ENCODE measurements at places on chromosomes 16 and 17.

- no peak for ATAC-seq
Observed at GRCh38 chr17:27396941-27397340, 59.3 kb upstream of the KSR1 start.

DNA sequence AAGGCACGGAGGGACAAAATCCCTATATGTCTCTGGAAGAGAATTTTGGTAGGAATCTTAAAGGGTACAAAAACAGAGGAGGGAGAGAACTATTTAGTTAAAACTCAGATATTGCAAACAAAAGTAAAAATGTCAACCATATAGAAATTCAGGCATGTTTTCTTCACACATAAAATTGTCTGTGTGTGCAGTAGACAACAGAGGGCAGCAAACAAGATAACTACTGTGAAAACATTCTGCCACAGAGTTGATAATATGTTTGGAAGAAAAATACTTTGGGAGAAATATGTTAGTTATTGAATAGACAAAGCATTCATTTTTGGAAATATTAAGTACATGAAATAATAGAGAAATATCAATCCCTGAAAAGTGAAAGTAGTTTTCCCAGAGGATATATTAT, 56.2 kb downstream of the SNX11 start:
- ATAC-seq, result no peak

- peak; percentile 40 for ATAC-seq
Observed at GRCh38 chr17:15351478-15351840, 10.1 kb upstream of the TEKT3 start.

DNA sequence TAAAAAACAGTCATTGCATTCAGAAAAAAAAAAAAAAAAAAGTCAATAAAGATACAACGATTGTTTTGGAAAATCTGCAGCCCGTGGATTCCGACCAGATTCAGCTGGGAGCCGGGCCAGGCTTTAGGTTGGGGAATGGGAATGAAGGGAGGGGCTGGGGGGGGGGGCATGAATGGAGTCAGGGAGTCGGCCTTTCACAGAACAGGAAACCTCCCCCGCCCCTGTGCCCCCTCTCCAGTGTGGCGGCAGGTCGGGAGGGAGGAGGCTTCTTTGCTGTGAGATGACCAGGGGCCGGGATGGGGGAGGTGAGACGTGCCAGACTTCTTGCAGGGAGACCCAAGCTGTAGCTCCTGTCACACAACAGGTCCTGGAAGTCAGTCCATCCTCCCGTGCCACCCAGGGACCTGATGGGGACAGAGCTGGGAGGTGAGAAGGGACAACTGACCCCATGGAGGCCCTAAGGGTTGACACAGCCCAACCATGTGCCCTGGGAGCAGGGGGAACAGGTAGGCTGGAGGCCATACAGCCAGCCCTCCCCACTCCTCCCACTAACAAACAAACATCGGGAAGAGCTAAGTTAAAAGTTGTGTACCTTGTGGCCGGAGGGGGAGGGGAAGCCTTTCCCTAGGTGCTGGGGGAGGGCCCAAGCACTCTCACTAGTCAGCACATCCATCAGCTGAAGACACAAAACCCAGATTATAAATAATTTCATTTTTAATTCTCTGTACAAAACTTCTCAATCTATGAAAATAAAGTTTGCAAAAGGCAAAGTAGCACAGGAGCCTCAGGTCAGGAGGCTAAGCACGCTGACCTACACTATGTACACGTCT, 25.2 kb downstream of the SREBF1 start:
- no peak for ATAC-seq

- no peak for ATAC-seq
Observed at GRCh38 chr17:82973456-82974135, 105.8 kb upstream of the METRNL start.

- no peak for ATAC-seq
Observed at GRCh38 chr16:58713742-58714141, 20.4 kb downstream of the GOT2 start.

GRCh38 chr17:9021158-9021991, at the start of gene NTN1:
Gene NTN1, plus strand, starts transcription at chr17:9021510. Its CDS starts 864 bp downstream, at chr17:9022374.
- peak; percentile 79 for ATAC-seq

- no peak for ATAC-seq
Observed at GRCh38 chr17:8837563-8838075, 29.9 kb downstream of the PIK3R6 start.
